ENCODE measurements at places on chromosomes 3 and 15.
A peak's percentile ranks its signal among the peaks of the same experiment; 100 is the strongest.

GRCh38 chr15:73800662-73801345, 47.7 kb upstream of the INSYN1 start:
- no peak for DNase-seq

GRCh38 chr3:84755860-84756259, 202.9 kb upstream of the CADM2 start:
- DNase-seq = no peak

GRCh38 chr3:17730318-17730967, 12.0 kb downstream of the TBC1D5 start:
- peak; percentile 32 for DNase-seq

DNA sequence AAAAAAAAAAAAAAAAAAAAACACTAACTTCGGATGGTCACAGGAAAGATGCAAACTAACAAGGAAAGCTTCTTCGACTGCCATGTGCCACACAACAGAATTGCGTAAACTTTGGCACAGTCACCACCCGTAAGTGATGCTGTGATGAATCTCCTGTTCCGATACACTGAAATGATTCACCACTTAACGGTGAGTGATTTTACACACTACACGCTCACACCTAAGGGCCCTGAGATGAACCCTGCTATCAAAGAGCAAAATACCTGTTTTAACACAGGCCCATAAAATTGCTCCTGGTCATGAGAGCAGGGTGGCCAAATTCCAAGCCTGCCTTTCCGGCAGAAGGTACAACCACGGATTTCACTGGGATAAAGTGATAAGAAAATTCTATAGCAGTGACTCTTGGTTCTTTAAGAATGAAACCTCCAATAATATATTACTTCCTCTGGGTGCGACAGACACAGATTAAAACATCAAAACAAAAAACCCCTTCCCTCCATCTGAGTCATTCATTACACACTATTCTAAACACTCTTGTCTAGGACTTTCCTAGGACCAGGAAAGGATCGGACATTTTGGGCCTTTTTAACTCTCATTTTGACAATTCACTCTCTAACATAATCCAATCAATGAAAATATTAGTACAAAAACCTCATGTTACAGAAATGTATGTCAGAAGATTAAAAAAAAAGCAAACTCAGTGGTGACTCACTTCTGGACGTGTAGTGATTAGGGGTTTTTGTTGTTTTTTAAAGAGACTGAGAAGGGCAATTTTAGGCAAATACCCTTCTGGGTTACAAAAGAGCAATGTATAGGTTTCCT, 28.3 kb downstream of the LRIG1 start:
- DNase-seq = no peak

DNA sequence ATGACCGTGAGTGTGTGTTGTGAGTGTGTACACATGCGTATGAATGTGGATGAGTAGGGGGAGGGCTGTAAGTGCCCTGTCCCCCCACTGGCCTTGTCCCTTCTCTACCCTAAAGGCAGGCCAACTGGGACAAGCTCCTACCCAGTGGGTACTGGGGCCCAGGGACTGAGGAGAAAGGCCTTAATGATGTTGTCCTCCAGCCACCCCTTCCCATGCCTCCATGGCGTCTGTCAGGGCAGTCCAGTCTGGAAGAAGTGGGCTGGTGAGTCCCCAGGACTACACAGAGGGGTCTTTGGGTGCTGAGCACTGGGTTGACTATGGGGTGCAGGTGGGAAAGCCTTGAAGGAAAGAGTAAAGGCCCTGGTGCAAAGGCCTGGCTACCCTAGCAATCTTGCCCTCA, 16.9 kb upstream of the CORO2B start:
- no peak for DNase-seq

DNA sequence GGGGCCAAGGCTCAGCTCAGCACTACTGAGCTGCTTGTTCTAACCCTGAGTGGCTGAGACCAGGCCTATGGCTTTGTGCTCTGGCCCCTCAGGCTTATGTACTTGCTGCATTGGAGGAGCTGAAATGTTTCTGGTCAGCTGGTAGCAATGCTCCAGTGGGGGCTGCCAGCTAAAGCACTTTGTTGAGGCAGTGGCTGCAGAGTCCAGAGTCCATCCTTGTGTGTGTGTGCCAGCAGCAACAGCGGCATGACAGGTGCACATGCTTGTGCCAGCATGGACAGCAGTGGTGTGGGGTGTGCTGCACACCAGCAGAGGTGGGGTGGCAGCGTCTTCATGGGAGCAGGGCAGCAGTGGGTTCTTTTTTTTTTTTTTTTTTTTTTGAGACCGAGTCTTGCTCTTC, 169.1 kb downstream of the VPS8 start:
- DNase-seq = no peak

DNA sequence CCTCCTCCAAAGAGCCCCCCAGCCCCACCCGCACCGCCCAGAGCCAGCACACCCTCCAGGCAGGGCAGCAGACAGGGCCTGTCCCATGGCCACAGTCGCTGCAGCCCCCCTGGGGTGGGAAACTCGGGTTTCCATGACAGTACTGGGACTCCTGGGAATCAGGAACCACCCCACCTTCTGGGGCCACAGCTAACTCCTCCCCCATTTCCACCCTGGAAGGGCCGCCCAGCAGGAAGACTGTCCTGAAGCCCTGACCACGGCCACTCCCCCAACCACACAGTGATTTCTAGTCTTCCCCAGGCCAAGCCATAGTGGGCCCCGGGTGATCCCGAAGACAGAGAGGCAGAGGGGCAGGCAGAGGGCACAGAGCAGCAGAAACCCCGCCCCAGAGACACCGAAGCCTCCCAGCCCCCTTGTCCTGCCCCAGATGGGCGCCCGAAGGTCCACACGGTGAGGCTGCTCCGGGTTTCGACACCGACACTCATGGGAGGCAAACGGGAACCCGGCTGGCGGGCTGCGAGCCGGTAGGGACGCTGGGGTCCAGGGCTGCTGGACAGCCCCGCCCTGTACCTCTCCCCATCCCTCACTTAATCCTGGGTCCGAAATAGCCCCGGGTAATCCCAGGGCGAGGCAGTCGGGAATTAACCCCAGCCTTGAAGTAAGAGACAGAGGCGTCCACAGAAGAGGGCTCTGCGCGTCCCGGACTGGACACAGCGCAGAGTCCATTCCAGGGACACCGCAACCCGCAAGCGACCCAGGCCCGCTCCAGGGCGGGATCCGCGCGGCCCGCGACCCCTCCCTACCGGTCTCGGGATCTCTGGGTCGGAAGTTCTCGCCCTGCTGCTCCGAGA, 138.4 kb downstream of the NUP210 start:
- peak; percentile 64 for DNase-seq

DNA sequence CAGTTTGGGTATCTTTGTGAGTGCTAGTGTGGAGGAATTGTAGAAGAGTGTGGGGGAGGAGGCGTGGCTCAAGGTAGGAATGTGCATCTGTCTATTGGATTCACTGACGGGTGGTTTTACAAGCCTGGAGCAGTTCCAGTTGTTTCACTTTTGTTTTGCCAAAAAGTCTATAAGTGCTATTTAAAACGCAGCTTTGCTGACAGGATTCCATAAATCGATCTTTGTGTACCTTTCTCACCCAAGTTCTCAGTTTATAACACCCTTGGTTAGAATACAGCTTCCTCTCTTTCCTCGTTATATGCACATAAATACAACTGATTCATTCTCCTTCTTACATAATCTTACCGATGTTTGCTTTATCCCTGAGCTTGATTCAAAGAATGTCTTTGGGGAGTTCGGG, 123.2 kb upstream of the UBE2E2 start:
- peak; percentile 25 for DNase-seq

DNA sequence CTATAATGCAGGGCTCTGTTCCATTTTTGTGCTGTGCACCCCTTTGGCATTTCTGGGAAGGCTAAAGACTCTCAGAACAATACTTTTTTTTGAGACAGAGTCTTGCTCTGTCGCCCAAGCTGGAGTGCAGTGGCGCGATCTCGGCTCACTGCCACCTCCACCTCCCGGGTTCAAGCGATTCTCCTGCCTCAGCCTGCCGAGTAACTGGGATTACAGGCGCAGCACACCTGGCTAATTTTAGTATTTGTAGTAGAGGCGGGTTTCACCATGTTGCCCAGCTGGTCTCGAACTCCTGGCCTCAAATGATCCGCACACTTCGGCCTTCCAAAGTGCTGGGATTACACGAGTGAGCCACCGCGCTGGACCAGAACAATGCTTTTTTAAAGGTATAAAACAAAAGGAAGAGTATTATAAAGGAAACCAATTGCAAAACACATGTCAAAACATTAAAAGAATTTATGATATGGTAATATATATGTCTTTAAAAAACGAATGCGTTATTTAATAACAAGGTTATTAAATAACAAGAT, 999 bp downstream of the SQOR start:
- no peak for DNase-seq

DNA sequence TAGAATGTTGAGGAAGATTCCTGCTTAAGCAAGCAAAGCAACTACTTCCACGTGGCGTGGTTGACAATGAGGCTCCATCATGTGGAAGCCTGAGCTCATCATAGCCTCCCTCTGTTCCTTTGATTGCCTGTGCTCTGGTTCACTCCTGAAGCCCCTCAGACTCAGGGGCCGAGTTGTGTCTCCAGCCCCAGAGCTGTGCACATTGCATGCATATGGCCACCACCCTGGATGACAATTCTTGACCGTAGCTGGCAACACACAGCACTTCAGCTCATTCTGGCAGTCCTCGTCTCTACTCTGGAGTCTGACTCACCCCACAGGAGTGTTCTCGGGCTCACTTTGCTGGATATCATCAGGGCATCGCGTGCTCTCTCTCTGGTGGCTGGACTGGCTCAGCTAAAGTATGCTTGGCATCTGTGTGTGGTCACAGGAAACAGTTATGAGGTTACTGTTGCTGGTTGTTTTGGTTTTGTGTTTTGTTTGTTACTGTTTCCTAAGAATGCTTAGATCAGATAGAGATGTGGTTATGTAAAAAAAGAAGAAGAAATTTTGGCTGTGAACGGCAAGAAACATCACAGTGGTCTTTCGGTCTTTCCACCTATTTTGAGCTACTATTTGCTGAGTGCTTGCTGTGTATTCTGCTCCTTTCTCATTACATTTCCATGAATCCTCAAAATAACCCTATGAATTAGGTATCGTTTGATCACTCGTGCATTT, 41.6 kb upstream of the MRPS22 start:
- DNase-seq = no peak

- DNase-seq = no peak
Measured at GRCh38 chr15:101372149-101372577, 77.1 kb upstream of the SNRPA1 start.

DNA sequence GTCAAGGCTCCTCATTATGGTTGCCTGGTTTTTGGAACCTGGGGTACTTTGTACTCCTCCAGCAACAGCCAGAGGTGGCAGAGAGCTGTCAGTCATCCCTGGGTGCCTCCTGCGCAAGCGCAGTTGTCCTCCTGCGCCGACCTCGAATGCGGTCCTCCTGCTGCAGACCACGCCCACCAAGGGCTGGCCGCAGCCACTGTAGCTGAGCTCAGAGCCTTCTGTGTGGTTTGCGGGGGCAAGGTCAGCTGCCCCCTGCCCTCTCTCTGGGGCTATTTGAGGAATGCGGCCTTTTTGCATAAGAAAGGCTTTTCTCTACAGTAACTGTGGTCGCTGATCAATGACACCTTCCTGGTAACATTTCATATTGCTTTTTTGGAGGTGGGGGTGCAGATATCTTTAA, 131.3 kb upstream of the SNRPN start:
- DNase-seq = peak; percentile 82

DNA sequence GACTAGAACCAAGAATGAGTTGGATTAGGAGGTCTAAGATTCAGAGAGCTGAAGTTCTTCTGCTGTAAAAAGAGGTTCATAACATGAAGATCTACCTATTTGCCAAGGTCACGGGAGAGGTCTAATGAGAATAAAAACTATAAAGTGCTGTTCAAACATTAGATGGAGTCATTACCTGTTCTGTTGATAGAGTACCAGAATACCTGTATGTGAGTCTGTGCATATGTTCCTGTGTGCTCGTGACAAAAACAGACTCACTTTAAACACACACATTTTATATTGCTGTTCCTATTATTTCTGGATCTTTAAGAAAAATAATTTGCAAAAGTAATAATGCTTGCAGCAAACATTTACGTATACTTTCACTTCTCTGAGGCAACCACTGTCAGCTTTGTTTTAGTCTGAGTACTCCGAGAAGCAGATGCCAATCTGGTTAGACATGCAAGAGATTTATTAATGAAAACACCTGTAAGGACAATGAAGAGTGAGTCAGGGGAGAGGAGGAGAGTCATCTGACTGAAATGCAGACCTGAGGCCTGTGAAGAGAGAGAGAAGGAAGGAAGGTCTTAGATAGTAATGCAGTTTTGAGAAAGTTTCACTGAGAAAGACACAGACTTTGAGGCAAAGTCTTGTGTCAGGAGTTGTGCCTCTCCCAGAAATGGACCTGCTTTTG, 221.2 kb downstream of the SQOR start:
- DNase-seq = no peak

- no peak for DNase-seq
Measured at GRCh38 chr3:13420831-13421765, 976 bp upstream of the NUP210 start.

- DNase-seq = no peak
Measured at GRCh38 chr15:27459836-27460235, 488.9 kb downstream of the GABRG3 start.

- no peak for DNase-seq
Measured at GRCh38 chr3:98701071-98701675, 62.0 kb upstream of the ST3GAL6 start.

DNA sequence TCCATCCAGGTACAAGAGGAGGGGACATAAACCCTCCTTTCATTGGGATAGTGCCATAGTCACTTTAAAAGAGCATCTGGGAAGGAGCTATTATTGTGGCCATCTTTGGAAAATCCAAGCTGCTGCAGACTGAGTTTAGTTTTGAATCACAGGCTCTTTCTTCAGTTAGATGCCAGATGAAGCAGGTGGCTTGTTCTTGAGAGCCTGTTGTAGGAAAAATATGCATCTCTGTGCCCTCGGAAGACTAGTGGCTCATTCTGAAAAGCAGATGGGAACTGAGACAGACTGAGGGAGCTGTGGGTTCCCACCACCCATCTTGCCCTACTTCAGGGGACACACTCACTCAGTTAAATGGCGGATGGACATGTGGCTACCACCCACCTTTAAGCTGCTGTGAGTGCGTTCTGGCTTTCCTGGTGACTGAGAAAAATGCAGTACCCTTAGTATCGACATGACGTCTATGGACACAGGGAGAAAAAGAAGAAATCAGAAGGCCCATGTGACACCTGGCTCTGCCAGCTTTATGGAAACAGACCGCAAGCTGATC, 50.2 kb downstream of the RARB start:
- no peak for DNase-seq

- DNase-seq = no peak
Measured at GRCh38 chr3:50873376-50874157, 198.8 kb downstream of the DOCK3 start.

DNA sequence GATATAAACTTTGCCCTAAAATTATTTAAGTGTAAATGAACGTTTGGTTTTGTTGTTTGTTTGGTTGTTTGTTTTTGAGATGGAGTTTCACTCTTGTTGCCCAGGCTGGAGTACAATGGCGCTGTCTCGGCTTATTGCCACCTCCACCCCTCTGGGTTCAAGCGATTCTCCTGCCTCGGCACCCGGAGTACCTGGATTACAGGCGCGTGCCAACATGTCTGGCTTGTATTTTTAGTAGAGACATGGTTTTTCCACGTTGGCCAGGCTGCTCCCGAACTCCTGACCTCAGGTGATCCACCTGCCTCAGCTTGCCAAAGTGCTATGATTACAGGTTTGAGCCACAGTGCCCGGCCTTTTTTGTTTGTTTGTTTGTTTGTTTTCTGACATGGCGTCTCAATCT, 87.9 kb upstream of the CHD2 start:
- DNase-seq = no peak

GRCh38 chr3:120353463-120353862, 4.3 kb upstream of the LRRC58 start:
- DNase-seq = no peak
